NCI-H524 (cell line): ENCODE measurements at places on chromosomes 2 and 18.

- peak; percentile 90 for DNase-seq
Observed at GRCh38 chr2:102826904-102827303, 65.1 kb downstream of the TMEM182 start.

DNA sequence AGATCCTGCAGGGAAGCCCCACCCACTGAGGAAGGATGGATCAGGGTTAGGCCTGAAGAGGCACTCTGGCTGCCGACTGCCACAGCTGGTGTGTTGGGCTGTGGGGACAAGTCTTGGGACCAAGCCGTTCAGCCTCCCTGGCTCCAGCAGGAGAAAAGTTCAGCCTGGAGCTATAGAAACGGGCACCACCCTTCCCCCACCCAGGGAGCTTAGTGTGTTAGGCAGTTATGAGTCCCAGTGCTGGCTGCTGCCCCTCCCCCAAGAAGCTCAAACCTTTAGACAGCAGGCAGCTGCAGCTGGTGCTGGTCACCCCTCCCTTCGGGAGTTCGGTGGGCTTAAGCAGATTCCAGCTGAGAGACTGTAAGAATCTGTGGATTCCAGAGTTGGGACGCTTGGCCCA is 447.1 kb upstream of the HS6ST1 start:
- DNase-seq = peak; percentile 66

DNA sequence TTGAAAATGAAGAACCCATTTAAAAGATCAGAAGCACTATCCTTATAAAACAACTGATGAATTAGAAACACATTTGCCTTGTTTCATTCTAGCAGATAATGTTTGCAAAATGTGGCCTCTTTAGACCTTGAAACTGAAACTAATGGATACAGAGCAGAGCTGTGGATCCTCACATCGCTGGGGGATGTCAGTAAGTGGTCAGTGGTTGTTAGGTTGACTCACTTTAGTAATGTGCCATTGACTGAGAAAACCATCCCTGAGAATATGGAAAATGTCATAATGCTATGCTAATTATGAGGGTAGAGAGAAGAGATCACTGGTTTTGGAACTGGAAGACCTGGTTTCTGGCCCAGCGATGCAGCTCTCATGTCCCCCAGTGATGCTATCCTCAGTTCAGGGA is 176.7 kb downstream of the MYO1B start:
- no peak for DNase-seq

DNA sequence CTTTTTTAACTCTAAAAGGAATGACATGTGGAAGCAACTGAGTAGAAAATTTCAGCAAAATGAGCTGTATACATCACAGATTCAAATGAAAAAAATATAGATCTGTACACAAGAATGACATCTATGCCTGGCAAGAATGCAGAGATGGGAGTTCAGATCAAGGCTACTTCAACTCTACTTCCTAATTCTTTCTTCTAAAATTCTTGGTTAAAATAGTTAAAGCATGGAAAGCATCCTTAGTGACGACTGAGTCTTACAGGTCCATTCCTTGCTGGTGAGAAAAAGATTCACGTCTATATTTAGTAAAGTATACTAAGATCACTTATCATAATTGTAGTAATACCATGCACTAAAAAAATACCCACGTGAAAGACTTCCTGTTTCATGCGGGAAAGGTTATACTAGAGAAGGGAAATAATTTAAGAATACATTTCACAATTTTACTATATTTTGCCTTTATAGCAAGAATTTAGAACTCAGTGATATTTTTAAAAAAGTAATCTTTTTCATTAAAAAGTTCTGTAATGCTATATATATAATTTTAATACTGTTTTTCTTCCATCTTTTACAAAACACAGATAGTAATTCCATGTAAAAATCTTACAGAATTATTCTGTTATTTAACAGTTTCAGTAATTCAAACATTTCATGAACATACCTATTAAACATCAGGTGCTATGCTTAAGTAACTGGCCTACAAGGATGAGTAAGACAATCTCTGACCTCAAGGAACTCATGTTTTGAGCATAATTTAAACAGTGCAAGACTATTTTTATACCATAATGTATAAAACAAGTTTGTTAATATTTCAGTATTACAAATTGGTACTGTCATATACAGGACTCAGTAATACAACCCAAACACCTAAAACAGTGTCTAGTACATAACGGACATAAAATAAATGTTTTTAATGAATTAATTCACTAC is 159.6 kb downstream of the BAZ2B start:
- DNase-seq = no peak
